Left ventricle myocardium inferior (tissue), 1 donor: ENCODE measurements at places on chromosomes 2 and 18.
A peak's percentile ranks its signal among the peaks of the same experiment; 100 is the strongest.

GRCh38 chr2:54639609-54640008 is 83.9 kb upstream of the EML6 start:
- DNase-seq: no peak

GRCh38 chr2:170141865-170142264 is 36.1 kb upstream of the MYO3B start:
- DNase-seq: no peak

DNA sequence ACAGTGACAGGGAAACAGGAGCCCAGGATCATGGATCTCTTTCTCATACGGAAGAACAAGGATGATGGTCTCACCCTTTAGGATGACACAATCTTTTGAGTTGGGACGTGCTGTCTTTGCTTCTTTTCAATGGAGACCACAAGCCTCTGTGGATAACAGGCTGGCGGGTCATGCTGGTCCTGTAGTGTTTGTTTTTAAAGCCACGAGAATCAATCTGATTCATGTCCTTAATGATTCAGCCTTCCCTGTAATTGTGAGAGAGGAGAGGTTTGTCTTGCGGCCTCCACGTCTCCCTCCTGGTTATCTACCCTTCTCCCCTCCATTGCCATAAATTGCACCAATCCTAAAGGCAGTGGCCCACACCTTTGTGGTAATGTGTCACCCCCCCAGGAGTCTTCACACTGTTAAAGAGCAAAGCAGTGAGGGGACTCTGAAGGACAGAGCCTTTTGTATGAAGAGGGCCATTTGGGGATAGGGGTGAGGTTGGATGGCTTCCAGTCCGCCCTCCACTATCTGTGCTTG is 87.7 kb upstream of the TGFA start:
- DNase-seq: no peak

DNA sequence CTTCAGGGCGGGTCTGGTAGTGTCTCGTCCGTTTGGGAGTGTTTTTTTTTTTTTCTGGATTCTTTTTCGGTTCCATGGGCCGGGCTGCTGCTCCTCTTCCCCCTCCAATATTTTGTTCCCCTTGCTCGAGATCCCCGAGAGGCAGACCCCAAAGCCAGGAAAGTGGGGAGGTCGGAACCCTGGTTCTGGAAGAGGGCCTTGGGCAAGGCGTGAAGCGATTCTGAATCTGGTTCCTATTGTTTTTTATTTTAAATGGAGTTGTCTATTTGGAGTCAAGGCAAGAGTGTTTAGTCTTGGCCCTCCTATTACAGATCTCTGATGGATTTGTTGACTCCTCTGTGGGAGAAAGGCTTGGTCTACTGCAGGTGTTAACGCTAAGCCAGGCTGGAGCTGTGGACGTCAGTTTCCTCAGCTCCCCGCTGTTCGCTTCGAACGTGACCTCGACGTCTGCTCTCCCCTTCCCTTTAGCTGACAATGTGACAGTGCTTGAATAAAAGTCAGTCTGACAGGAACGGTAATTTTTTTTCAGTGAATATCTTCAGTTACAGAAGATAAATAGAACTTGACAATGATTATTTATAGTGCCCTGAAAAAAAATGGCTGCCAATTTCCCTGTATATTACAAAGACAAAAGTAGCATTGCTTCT is 683 bp upstream of the DNAJC27 start:
- peak; percentile 37 for DNase-seq

- DNase-seq: no peak
Measured at GRCh38 chr2:196333397-196333796, 162.0 kb upstream of the STK17B start.

DNA sequence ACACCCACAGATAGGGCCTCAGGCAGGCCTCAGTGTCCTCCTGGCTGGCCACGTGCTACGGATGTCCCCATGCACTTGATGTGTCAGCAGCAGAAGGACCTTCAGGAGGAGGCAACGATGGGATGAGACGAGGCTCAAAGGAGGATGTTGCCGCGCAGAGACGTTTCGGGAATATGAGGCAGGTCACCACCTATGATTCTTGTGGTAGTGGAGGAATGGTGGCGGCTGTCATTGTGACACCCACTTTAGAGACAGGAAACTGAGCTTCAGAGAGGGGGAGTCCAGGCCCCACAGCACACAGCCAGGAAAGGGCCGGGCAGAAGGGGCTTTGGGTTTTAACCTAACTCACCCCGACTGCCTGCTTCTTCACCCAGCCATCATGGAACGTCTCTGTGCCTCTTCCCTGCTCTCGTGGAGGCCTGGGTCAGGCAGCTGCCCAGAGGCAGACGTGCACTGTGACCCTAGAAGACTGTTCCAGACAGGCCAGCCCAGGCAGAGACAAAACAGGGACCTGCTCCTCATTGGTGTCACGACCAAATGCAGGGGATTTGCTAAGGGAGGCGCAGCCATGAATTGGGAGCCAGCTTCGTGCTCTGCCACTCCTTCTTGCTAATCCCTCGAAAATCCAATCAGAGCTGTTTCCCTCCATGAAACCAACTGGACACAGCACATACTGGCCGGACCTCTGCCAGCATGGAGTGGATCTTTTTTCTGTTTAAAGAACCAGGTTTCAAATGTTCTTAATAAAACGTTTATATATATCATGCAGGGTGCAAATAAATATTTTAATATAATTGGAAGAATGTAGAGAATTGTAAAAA is 169.2 kb downstream of the ASB1 start:
- no peak for DNase-seq

- peak; percentile 52 for DNase-seq
Measured at GRCh38 chr2:96927405-96928171, 57.7 kb upstream of the SEMA4C start.

- no peak for DNase-seq
Measured at GRCh38 chr2:160701822-160702221, 208.2 kb upstream of the RBMS1 start.

- DNase-seq: no peak
Measured at GRCh38 chr2:57546478-57546877, 500.1 kb upstream of the VRK2 start.

- DNase-seq: no peak
Measured at GRCh38 chr18:57433482-57433881, 1.7 kb upstream of the ONECUT2 start.

DNA sequence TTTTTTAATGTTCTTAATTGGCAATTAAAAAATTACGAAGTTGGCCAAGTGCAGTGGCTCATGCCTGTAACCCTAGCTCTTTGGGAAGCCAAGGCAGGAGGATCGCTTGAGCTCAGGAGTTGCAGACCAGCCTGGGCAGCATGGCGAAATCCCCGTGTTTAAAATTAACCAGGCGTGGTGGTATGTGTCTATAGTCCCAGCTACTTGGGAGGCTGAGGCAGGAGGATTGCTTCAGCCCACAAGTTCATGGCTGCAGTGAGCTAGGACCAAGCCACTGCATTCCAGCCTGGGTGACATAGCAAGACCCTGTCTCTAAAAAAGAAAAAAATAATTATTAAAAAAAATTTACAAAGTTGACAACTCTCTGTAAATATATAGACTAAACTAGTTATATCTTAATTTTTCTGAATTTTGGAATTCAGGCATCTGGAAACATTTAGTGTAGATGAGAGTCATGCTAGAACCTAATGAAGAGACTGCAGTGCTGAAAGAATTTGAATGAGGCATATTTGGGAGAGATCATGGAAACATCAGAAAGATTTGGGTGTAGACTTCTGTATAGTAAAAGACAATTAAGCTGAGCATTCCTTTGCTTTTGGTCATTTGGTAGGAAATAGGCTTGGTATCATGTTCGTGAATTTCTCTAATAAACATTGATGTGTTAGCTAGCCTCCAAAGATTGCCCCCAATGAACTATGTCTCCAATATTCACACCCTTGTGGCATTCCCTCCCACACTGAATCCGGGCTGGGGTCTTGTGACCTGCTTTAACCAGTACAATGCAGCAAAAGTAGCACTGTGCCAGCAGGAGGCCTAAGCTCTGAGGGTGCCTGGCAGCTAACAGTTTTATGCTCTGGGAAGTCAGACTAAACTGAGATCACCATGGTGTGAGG is 4.2 kb upstream of the ROCK1 start:
- no peak for DNase-seq

- DNase-seq: no peak
Measured at GRCh38 chr2:116924509-116924908, 890.0 kb upstream of the DDX18 start.

DNA sequence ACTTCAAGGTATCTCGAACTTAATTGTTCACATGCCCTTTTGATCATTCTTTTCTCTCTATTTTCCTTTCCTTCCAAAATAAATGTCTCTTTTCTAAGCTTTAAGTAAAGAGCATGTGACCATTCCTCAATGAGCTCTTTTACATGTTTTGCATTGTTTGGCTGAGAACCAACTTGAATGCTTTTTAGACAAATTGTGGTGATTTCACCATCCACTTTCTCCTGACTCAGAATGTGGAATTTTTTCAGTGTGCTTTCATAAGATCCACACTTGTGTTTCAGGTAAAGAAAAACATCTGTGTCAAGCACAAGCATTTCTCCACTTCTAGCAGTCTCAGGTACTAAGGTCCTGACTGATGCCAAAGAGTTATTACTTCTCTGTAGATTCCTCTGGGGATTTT is 10.7 kb downstream of the RBM43 start:
- DNase-seq: no peak

DNA sequence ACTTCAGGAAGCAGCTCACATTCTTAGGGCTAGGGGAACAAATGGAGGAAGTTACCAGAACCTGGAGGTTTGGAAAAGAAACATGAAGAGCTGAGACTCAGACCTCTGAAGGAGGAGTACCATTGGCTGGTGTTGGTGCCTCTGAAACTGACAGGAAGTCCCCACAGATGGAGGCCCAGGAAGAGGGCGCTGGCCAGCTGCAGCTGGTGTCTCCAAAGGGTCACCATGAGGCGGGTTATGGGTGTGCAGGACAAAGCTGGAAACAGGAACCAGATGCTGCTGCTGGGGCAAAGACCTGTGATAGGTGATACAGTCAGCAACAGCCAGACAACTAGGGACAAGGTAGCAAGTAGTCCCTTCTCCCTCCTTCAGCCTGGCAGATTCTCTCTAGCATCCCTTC is 136.5 kb upstream of the SERPINE2 start:
- DNase-seq: no peak

GRCh38 chr2:75607988-75608683 is 38.4 kb upstream of the MRPL19 start:
- no peak for DNase-seq

- no peak for DNase-seq
Measured at GRCh38 chr2:241941691-241942301, 72.3 kb downstream of the RTP5 start.

DNA sequence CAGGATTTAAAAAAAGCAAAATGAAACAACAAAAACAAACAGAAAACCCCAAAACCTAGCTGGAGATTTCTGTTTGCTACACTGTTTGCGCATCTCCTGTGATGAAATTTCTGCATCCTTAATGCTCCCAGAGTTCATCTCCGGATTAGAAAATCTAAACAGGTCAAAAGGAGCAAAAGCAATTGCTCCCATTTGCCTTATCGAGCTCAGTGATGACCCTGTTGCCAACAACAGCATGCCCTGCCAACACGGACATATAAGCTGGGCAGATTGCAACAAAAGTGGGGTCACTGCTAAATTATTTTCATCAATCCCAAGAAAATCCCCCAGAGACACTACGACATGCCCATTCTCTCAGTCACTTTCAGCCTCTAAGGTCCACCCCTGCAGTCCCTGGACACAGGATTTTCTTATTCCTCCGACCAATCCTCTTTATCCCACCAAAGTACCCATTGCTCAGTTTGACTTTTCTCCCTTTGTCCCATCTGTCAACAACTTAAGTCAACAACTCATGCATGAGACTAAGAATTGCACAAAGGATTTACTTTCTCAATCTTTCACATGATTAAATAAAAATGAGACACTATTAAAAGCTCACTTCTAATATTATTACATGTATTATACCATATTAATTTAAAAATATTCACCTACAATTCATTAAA is 67.8 kb downstream of the ABCG8 start:
- DNase-seq: no peak

DNA sequence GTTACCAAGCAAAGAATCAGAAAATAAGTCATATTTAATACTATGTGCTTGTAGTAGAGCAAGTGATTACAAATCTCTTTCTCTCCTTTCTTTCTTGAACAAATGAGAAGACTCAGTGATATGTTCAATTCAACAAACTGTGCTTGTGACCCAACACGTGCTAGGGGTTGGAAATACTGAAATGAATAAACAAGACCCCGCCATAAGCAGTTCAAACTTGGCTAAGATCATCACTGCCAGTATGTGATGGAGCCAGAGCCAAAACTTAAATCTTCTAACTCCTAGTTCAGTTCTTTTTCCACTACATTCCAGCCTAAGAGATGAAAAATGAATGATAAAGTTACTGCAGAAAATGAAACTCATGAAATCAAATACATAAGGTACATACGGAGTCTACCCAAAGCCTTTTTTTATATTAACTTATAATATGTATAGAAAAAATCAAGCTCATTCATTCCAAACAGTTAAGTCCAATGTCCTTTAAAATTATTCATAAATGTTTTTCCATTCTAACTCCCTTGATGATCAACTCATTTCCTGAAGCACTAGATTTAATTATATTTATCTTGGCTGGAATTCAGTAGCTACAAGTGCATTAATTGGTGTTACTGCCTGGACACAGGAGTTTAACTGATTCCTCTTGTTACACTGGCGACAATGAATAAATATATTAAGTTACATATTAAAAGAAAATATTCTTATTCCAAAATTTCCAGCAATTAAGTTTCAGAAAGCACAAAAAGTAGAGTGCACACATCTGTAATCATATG is 36.0 kb downstream of the GALNT3 start:
- DNase-seq: no peak

- no peak for DNase-seq
Measured at GRCh38 chr18:52569492-52569891, 229.5 kb downstream of the DCC start.

- DNase-seq: no peak
Measured at GRCh38 chr2:217585362-217585761, 417.4 kb downstream of the TNS1 start.

- DNase-seq: no peak
Measured at GRCh38 chr2:9782197-9782719, 61.0 kb upstream of the TAF1B start.

GRCh38 chr2:54858021-54858681 is 134.7 kb downstream of the EML6 start:
- no peak for DNase-seq

- no peak for DNase-seq
Measured at GRCh38 chr2:119180892-119181291, 22.3 kb upstream of the C1QL2 start.

GRCh38 chr2:38375696-38376345 is 1.3 kb downstream of the ATL2 start:
- no peak for DNase-seq

DNA sequence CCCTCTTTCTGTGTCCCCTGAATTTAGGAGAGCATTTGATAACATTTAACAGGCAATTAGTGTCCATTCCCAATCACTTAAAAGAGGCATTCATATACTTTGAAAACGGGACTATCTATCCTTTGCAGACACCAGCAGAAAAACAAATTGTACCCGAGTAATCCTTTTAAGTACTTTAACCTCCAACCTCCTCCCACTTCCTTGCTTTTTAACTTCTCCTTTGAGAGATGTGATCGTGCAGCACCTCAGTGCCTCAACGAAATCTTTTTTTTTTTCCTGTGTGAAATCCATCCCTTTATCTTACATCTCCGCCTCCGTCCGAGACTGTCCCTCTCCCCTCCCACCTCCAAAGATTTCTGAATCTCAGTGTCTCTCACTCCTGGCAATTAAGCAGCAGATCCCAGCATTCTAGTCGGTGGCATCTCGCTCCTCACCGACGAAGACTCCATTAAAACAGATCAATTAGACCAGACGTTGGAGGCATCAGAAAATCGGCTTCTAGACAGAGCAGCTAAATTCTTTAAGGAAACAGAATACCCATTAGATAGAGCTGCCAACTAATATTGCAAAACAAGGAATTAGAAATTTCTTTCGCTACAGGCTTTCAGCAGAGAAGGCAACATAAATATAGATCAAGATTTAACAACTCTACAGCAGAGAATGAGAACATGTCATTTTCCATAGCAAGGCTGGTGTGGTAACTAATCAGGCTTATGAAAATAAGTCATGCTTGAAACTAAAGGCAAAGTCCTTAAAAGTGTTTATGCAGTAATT is 1.9 kb upstream of the TMEFF2 start:
- DNase-seq: no peak
